NCI-H146 (cell line): ENCODE measurements at places on chromosomes 5 and 9.

GRCh38 chr5:151892393-151892792, 32.3 kb downstream of the GLRA1 start:
- peak; percentile 77 for DNase-seq

DNA sequence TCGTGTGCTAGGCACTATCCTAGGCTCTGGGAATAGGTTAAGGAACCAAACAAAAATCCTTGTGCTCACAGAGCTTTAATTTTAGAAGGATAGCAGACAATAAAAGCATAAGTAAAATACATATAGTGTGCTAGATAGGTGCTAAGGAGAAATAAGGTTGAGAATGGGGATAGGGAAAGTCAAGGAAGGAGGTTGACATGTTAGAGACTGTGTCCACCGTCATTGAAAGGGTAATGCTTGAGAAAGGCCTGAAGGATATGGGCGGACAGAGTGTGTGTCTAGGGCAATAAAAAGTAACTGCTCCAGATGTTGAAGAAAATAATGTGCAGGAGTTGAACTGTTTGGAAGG, 482 bp upstream of the TDRD7 start:
- DNase-seq, result no peak

DNA sequence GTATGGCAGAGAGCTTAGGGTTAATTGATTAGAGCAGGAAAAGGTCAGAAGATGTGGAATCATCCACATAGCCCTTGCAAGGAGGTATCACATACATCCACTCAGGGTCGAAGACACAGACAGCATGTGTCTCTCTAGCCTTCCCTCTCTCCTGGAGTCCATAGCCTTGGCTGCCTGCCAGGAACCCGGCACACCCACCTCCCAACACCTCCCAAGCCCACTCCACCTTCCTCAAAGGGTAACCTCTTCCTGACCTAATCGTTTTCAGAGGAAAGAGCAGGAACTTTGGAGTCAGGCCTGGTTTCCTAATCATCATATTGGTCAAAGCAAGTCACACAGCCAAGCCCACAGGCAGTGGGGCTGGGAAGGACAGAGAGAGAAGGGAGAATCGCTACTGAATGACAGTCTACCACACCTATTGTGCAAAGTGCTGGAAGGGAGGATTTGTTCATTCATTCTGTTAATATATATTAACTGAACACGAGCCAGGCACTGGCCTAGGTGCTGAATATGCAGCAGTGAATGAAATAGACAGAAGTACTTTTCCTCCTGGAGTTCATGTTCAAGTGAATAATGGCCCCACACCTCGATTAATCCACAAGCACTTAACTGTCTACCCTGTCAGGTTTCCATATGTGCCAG, 107.8 kb downstream of the KCNIP1 start:
- DNase-seq, result no peak

DNA sequence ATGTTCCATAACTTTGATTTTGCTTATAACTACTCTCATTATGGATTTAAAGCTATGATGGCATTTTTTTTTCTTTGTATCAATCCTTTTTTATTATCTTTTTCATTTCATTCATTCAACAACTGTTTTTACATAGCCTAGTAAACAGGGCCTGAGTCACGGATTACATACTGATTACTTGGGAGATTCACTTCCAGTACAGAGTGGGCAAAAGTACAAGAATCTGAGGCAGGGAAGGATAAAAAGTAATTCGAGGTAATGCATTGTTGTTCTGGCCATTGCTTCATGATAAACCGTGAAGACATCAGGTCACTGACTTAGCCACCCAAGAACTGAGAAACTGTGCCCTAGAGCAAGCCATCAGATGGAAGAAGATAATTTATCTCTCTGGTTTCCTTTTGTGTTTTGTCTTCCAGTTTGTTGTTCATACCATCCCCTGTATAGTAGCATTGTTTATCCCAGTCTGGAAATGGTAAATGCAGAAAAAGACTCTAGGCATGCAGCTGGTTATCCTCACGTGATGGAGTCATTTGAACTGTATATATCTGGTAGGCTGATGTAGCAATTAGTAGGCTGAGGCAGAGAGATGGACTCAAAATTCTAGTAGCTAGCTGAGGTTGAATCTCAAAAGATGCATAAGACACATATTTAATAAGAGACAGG, 145.6 kb downstream of the CNTLN start:
- no peak for DNase-seq

DNA sequence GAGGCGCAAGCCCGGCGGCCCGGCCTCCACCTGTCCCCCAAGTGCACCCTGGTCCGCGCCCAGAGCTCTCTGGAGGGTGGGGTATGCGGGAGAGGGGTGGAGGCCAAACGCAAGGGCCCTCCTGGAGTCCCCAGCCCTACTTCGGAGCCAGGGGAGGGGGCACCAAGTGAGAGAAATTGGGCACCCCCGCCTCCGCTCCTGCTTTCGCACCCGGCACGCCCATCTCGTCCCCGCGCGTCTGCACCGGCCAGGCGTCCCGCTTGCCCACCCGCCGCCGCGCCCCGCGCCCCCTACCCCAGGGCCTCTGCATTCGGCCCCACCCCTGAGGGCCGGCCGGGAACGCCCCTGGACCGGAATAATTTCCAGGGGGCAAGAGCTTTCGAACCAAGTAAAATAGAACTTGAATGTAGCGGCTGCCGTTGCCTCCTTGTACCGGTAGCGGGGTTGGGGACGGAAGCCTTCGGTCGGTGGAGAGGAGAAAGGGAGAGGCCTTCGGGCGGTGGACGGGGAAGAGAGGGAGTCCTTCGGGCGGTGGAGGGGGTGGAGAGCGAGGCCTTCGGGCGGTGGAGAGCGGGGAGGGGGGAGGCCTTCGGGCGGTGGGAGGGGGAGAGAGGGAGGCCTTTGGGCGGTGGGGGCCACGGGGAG, 694 bp upstream of the PHPT1 start:
- peak; percentile 75 for DNase-seq

DNA sequence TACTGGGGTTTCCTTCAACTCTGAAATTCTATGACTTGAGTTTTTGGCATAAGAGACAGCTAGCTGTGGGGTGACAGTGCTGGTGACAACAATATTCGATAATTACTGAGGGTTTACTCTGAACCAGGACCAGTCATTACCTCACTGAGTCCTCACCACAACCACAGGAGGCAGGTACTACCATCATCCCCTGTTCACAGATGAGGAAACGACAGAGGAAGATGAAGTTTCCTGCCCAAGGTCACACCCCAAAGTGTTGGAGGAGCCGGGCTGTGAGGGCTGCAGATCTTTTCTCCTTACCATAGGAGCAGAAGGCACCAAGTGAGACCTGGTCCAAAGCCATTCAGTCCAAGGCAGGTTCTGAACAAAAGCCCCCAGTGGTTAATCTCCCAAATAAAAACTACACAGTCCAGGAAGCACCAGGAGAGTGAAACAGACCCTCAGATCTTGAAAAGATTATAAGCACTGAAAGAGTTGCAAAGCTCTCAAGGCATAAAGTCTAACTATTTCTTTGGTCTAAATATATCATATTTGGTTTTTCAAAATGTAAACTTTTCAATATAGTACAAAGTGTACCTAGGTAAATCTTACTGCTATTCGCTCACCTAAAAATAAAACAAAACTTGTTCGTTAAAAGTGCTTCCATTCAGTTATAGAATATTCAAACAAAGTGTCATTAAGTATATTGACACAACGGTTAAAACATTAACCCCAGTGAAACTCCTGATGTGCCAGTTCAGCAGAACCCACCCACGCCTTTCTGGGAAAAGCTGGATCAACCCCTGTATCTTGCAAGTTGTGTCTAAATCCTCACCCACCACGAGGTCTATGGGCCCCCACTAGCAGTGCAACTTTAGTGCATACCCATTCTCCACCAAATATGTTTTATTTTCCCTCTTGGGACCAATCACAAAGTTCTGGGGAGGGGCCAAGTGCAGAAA, 82.6 kb upstream of the EQTN start:
- DNase-seq, result no peak

- no peak for DNase-seq
Observed at GRCh38 chr5:110150199-110150598, 460.5 kb downstream of the MAN2A1 start.

DNA sequence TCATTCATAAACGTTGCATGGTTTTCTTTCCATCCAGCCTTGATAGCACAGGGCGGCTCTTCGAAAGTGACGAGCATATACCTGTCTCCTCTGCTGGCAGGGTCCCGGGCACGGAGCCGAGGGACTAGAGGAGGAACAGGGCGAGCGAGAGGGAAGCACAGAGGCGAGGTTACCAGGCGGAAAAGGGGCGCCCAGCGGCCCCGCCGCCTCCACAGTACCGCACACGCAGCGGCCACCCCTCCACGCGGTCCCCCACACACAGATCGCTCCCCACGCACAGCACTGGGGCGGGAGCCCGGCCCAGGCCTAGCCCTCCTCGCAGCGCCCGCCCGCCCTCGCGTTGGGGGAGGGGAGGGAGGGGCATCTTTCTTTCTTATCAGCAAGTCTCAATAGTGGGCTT, 296.6 kb upstream of the DAB2 start:
- no peak for DNase-seq

- DNase-seq, result no peak
Observed at GRCh38 chr5:67405101-67405364, 208.4 kb upstream of the CD180 start.

GRCh38 chr9:92633614-92634278, 36.2 kb downstream of the IPPK start:
- DNase-seq, result no peak

GRCh38 chr9:137293482-137294090, 8.5 kb downstream of the NRARP start:
- no peak for DNase-seq

DNA sequence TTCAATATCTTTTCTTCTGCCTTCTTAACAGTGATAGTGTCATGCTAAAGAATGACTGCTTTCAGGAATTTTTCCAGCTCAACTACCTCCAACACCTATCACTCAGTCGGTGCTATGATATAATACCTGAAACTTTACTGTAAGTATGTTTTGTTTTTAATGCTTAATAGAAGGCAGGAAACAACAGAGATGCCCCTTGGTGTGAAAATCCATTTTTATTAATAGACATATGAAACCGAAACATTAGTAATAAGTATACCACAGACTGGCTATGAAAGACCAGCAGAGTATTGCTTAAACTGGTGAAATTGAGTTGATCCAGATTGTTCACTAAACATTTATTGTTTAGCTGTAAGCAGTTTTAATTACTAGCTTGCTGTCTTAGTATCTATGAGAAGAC, 25.2 kb downstream of the SKP2 start:
- DNase-seq, result no peak

DNA sequence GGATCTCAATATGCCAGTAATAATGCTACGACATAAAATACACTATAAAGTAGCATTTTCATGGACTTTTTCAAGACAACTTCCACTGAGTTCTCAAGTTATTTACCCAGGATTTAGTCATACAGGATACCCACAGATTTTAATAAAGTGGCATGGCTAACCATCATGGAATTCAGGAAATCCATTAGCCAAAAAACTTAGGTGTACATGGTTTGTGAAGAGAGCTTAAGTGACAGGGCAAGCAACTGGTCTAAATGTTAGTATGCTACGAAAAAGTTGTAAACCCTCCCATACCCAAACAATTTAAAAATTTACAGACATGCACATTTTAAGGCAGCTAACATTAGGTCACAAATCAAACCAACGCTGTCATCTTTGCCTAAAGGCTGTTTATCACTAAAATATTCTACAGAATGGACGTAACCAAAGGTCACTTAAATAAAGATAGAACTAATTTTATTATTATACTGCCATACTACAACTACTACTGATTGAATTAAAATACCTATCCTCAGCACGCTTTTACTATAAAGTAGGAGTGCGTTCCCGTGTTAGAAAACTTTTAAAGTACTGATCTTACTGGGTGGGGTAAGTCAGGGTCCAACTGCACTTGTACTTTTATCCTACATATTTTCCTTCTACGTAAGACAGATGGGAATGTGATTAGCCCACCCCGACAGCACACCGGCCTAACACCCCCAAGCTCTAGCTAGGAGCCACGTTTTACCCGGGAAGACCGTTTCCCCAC, 1.1 kb downstream of the UBTD2 start:
- DNase-seq, result no peak

GRCh38 chr9:97889941-97890887, 32.1 kb downstream of the TRMO start:
- DNase-seq, result no peak

GRCh38 chr5:67301285-67301903, 104.8 kb upstream of the CD180 start:
- no peak for DNase-seq

DNA sequence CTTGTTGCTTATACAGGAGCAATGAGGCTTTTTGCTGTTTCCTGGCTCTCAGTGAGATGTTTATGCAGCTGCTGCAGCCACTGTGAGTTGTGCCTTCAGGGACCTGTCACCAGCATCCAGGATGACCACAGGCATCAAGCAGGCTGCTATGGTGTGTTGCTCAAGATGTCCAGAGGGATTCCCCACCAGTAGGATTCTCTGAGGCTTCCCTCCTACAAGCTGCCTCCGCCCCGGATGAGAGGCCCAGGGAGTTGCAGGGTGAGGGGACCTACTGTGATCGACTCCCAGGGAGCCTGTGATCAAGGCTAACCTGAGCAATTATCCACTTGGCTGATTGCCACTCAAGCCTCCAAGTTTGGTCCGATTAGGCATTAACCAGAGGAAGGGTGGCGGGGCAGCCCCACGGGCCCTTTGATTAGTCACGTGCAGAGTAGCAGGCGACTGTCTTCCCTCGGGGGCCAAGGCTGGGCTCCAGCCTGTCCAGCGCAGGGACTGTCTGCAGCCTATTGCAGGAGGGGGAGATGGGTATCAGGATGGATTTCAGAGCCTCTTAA, 1.8 kb upstream of the FAT2 start:
- DNase-seq, result peak; percentile 60
